ENCODE measurements at places on chromosomes 6 and 20.

GRCh38 chr6:148203970-148204369, 138.7 kb upstream of the SASH1 start:
- peak; percentile 74 for DNase-seq

DNA sequence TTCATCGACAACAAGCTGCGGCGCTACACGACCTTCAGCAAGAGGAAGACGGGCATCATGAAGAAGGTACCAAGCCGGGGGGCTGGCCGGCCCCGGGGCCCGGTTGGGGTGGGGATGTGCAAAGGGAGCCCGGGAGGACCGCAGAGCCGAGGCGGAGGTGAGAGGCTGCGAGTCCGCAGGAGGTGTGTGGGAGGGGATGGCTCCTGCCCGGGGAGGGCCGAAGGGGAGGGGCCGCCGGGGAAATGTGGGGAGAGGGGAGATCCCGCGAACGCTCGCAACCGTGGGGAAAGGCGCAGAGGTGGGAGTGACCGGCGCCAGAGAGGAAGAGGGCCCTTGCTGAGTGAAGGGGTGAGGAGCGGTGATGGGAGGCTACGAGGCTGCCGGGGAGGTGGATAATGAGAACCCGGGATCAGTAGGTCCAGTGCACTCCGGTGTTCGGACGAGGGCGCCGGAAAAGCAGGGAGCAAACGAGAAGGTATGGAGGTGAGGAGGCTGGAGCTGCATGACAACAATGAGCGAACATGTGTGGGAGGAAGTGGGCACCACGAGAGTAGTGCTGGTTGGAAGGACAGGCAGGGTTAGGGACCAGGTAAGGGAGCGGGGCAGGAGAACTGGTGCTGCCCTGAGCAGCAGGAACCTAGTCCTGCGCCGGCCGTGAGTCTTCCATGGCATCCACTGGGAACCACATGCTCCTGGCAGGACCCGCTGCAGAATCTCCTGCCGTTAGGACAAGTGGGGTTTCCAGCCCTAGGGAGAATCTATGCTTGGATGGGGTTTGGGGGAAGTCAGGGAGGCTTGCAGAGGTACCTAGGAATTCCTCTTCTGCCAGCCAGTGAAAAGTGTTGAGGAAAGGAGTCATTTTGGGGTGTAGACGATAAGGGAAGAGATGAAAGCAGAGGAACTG, 1.3 kb downstream of the SRF start:
- peak; percentile 67 for DNase-seq

- DNase-seq = no peak
These were observed 45.2 kb downstream of the SCP2D1 start for GRCh38 chr20:18858816-18859215.

DNA sequence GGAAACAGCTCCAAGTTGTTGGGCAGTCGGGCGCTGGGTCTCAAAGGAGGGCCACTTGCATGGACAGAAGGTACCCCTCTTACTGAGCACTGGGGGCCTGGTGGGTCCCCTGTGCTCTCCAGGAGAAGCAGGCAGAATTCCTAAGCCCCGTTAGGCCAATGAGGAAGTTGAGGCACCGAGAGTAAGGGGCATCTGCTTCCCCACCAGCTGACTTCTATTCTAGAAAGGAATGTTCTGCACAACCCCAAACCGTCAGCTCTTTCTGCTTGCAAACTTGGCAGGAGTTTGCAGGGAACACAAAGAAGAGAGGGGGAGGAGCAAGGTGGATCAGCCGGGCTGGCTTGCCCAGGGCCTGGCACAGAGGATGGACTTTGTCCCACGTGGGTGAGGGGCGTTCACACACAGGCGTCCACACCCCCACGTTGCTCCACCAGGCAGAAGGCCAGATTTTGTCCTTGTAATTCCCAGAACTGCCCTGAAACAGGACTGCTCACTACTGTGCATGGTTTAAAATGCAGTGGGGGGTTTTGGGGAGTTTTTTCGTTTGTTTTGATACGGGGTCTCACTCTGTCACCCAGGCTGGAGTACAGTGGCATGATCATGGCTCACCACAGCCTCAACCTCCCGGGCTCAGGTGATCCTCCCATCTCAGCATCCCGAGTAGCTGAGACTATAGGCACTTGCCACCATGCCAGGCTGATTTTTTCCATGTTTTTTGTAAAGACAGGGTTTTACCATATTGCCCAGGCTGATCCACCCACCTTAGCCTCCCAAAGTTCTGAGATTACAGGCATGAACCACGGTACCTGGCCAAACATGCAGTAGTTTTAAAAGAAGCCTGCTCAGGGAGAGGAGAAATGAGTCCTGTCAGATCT, 93.3 kb downstream of the SNX5 start:
- no peak for DNase-seq

DNA sequence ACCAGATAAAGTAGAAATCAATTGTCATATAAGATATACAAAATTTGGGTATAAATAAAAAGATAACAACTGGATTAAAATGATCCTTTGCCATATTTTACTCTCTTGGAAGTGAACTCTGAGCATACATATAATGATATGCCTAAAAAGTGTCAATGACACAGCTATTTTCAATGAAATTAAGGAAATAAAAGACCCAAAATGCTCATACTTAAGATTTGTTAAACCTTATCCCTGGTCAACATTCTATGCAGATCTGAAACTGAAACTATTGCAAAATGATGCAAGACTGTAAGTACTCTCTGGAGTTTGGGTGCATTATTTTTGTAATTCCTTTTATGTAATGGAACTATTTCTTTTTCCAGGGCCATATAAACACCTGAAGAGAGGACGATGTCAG, 119.0 kb upstream of the SGK1 start:
- DNase-seq = no peak

DNA sequence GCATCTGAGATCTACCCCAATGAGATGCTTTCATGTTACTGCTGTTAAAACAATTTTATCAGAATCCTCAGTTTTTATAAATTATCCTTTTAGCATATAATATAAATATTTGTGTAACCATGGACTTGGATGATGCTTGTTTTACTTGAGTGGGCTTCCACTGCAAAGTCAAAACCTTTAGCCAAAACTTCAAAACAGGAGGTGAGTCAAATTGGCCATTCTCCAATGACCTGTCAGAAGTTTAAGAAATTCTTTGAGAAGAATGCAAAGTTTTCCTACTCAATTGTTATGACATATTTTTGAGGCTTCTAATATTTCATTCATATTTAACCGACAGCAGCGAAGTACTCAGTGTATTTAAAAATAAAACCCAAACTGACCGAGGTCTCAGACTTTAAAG, 507.9 kb downstream of the EYS start:
- DNase-seq = no peak

DNA sequence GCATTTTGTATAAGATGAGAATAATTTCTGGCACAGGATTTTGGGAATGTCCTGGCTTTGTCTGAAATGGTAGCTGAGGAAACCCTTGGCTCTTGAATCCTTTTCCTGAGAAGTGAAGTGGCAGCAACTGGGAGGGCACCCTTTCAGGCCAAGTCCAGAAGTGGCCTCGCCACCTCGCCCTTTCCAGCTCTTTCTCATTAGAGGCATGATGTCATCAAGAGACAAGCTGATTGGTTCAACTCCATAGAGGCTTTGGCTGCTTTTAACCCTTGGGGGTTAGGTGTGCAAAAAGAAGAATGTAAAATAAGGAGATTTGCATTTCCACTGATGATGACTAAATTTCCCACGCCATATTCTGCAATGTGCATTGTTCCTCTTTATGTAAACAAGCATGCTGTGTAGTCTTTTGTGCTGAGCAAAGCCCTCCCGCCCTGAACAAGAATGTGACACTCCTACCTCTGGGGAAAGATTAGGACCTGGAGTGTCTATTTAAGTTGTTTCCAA, 116.5 kb downstream of the TCP11 start:
- no peak for DNase-seq

- DNase-seq = no peak
These were observed 813.4 kb downstream of the MAFB start for GRCh38 chr20:39875492-39876110.

- no peak for DNase-seq
These were observed 627.5 kb downstream of the PKHD1 start for GRCh38 chr6:51459958-51460357.

- no peak for DNase-seq
These were observed 62.0 kb upstream of the HFE start for GRCh38 chr6:26025047-26025893.

DNA sequence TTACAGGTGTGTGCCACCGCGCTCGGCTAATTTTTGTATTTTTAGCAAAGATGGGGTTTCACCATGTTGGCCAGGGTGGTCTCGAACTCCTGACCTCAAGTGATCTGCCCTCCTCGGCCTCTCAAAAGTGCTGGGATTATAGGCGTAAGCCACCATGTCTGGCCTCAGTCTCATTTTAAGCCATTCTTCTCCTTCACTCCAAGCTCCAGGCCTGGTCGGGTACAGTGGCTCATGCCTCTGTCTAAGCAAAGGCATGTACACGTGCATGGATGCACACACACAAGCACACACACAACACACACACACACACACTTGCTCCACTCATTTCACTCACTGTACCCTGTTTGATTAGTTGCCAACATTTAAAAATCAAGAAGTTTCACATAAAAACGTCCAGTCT, 7.7 kb upstream of the PARD6B start:
- no peak for DNase-seq

DNA sequence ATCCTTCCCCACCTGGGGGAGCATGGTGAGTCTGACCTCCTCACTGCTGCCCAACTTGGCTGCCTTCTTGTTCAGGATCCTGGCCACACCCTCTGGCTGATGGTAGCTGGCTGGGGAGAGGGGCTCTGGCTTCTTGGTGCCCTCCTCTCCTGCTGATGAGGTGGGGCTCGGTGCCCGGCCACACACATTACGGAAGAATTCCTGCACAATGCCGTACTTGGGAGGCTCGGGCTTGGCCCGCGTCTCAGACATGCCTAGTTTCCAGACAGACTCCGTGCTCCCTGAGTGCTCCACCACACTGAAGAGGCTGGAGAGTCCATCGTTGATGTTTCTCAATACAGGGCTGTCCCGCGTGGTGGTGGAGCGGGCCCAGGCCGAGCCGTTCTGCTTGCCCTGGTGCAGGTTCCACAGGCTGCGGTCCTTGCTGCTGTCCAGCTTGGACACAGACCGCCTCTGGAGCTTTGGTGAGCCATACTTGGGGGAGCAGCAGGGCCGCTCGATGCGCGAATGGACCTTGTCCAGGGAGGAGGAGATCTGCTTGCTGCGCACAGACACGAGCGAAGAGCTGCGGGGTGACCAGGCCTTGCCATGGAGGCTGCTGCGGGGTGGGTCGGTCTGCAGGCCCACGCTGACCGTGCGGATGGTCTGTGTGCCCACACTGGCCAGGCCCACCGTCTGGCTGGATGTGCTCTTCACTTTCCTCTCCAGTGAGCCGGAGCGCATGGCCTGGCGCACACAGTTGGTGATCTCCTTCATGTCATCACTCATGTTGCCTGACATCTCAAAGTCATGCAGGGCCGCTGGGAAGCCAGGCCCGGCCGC, 19.9 kb upstream of the DSN1 start:
- DNase-seq = no peak

DNA sequence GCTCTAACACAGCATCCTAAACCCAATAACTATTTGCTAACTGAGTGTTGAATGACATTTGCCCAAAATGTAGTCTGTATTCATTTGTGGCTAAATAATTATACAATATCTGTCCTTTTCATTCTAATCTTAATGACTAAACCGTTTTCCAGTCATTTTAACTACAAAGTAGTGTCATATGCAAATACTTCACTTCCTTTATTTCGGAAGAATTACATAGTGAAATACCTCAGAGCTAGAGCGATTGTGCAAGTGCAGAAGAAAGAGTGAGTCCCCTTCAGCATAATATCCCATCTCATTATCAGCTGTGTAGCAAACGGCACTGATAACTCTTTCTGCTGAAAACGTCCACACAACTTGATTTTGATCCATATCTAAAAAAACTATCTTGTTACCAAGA, 66.2 kb downstream of the ROS1 start:
- no peak for DNase-seq

DNA sequence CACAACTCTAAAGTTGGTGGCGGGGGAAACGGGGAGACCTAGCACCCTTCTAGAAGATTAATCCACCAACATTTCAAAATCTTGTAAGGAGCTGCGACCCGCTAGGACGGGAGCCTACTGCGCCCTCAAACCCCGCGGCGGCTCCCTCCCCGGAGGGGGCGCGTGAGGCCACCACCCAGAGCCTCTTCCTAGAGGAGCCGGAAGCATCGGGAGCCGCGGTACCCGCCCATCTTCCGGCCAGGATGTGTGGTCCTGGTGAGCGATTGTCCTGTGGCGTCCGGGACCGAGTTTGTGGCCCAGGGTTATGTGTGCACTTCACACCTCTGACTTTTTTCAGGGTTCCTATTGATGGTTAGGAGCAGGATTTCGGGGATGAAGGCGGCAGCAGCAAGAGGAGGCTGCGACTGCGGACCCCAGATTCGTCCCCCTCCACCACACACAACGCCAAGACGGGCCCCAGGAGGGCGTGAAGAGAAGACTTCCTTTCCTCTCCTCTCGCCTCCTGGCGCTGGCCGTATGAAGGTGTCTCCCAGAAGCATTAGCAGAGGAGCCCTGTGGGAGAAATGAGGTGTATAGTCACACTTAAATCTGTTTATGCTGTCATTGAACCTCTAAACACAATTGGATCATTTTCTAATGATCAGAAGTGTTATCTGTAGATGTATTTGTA, 10.7 kb downstream of the ZNF165 start:
- DNase-seq = no peak

- DNase-seq = peak; percentile 47
These were observed 686 bp downstream of the TMEM170B start for GRCh38 chr6:11538052-11538818.

DNA sequence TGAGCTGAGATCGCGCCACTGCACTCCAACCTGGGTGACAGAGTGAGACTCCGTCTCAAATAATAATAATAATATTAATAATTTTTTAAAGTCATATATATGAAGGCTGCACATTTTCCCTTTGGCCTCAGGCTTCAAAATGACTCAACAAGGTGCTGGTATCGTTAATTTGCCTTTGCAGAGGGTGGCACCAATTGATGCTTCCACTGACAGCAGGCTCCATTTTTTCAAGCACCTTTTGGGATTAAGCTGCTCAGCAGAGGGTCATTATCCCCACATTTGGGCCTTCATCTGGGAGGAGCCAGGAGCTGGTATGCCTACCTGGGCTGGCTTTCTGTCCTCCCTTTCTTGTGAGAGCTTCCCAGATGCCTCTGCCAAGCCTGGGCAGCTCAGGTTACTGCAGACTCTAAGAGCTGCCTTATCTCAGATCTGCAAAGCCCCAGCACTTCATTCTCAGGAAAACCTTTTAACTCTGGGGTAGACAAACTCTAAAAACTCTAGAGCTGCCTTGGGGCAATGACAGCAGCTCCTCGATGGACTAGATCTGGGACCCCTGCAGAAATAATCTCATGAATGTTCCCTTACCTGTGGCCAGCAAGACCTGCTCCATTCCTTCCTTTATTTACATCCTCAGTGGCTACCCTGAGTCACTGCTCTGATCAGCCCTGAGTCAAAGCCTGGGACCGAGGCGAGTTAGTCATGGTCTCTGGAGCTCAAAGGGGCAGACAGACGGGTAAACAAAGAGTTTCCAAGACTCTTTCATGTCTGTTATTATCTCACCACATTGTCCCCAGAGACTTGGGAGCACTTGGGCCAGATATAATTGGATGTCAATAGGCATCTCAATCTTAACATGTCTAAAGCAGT, 80.0 kb upstream of the EYA2 start:
- DNase-seq = no peak

- DNase-seq = no peak
These were observed 123.9 kb downstream of the MAFB start for GRCh38 chr20:40565001-40565681.

All from stimulated activated CD4-positive, alpha-beta T cell treated with anti-CD3 and anti-CD28 coated beads, Interleukin-15, amount 100 ng/mL, for 24 hours (primary cell).